GM12878 (cell line): ENCODE measurements at places on chromosomes 12 and 14. TPM values are rescaled to one million over a fixed set of nuclear protein-coding genes. Genes with fewer than 3 reads are reported as not detected.

The BDKRB2 gene
- 0.05 TPM in 1 of 2 replicates, not detected in the other for total RNA-seq

The SELPLG gene
- 20.7 and 21.0 TPM in 2 replicates for total RNA-seq

- H3K4me3 ChIP-seq = no peak overlapping the region
- no peak overlapping the region for H3K27ac ChIP-seq
- H3K27me3 ChIP-seq = no peaks in the 10 kb centered on the region
- DNase-seq = no peak
- H3K36me3 ChIP-seq = no peaks in the 10 kb centered on the region
- no peaks in the 10 kb centered on the region for H3K4me1 ChIP-seq
Measured at GRCh38 chr14:32947792-32948191, 9.1 kb downstream of the NPAS3 start.

GRCh38 chr12:6226002-6226678 lies 25.9 kb downstream of the CD9 start:
- H3K36me3 ChIP-seq = no peaks in the 10 kb centered on the region
- H3K27me3 ChIP-seq = no peaks in the 10 kb centered on the region; the same call in 1 of the 2 replicates

- H3K36me3 ChIP-seq = peaks cover 17% of the 10 kb centered on the region
- H3K4me3 ChIP-seq = no peak overlapping the region
- DNase-seq = no peak
- H3K27me3 ChIP-seq = no peaks in the 10 kb centered on the region
Measured at GRCh38 chr12:113239288-113239771, 18.1 kb downstream of the TPCN1 start.

- DNase-seq = no peak
- H3K4me3 ChIP-seq = no peak overlapping the region
- H3K36me3 ChIP-seq = no peaks in the 10 kb centered on the region
Measured at GRCh38 chr12:80154261-80154660, 54.9 kb downstream of the OTOGL start.

- no peak overlapping the region for H3K4me3 ChIP-seq
- H3K27ac ChIP-seq = no peak overlapping the region
- DNase-seq = no peak
- no peaks in the 10 kb centered on the region for H3K27me3 ChIP-seq
Measured at GRCh38 chr14:94364964-94365363, 23.4 kb downstream of the SERPINA1 start.

GRCh38 chr12:8609061-8609570 lies 3.5 kb downstream of the AICDA start:
- H3K4me3 ChIP-seq = peak overlapping the region; percentile 51
- no peak for DNase-seq
- peaks cover 30% of the 10 kb centered on the region for H3K4me1 ChIP-seq
- H3K27me3 ChIP-seq = no peaks in the 10 kb centered on the region
- peak overlapping the region; percentile 39 for H3K27ac ChIP-seq
- no peaks in the 10 kb centered on the region; the same call in none of the 2 replicates for H3K36me3 ChIP-seq

DNA sequence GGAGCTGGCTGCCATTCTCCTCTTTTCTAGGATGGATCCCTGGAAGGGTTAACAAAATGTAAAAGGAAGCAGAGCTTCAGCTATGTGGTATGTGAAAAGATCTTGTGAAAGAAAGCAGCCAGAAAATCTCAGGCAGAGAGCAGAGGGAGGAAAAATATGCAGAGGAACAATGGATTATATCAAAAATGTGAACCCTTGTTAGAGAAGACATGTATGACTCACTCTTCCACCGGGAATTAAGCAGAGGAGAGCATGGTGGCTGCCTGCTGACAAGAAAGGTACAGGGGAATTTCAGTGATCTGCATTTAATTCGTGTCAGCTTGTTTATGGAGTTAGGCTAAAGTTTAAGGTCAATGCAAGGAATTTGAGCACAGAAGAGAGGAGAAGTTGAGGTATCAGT lies 46.3 kb downstream of the KCNA1 start:
- H3K27me3 ChIP-seq = no peaks in the 10 kb centered on the region; the same call in 1 of the 2 replicates
- H3K4me3 ChIP-seq = no peak overlapping the region
- H3K27ac ChIP-seq = no peak overlapping the region
- no peaks in the 10 kb centered on the region for H3K36me3 ChIP-seq

The ACSS3 gene
- 0.31 TPM in 1 of 2 replicates, not detected in the other for total RNA-seq

The HOTAIR gene
- not detected in 2 replicates for total RNA-seq

The ZNF26 gene
- total RNA-seq = 13.4 and 14.1 TPM in 2 replicates

GRCh38 chr14:45181329-45181728 lies 45.6 kb downstream of the FANCM start:
- no peaks in the 10 kb centered on the region for H3K4me1 ChIP-seq
- no peak overlapping the region for H3K4me3 ChIP-seq
- no peaks in the 10 kb centered on the region for H3K27me3 ChIP-seq
